ENCODE measurements at places on chromosomes 13 and 19. TPM values are rescaled to one million over a fixed set of nuclear protein-coding genes. Genes with fewer than 3 reads are reported as not detected.

The CCDC106 gene
- total RNA-seq, result 3.6 TPM

The SLC6A16 gene
- 1.2 TPM for total RNA-seq

The GSX1 gene
- not detected for total RNA-seq

The IGFL1 gene
- total RNA-seq, result not detected

The RNASEH2B gene
- 10.7 TPM for total RNA-seq

The MATK gene
- 7.0 TPM for total RNA-seq

The IZUMO1 gene
- 0.33 TPM for total RNA-seq

The TUBB4A gene
- total RNA-seq, result 1.6 TPM

The SKA3 gene
- 4.9 TPM for total RNA-seq

The APLP1 gene
- not detected for total RNA-seq

Measured in liver (tissue), 10 donors.